Psoas muscle (tissue), 8 donors: ENCODE measurements at places on chromosomes 11 and 22.

- peak; percentile 36 for DNase-seq
These were observed 208.6 kb downstream of the CTTN start for GRCh38 chr11:70606951-70607330.

- no peak for DNase-seq
These were observed 419.2 kb downstream of the BUD13 start for GRCh38 chr11:116353589-116353988.

DNA sequence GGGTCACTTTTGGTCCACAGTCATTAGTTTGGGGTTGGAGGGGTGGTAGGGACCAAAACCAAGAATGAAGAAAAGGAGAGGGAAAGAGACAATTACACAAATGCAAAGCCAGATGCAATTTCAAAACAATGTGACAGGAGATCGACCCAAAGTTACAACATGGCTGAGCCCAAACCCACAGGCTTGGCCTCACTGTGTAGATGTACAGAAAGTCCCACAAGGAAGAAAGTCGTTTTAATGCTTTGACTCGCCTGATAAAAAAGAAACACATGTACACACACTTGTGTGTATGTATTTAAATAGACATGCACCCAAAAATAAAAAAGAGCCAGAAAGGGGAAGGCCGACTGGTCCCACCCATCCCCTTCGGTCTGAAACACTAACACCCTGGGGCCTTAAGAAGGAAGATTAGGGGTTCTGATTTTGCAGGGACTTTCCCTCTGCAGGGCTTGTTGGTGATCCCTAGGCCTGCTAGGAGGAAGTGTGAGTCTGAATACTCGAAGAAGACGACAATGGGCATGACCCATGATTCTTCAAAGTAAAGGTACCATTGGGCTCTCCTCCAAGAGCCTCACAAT lies 104.1 kb downstream of the ETS1 start:
- no peak for DNase-seq

GRCh38 chr11:102426000-102426399 lies 26.6 kb downstream of the TMEM123 start:
- no peak for DNase-seq

DNA sequence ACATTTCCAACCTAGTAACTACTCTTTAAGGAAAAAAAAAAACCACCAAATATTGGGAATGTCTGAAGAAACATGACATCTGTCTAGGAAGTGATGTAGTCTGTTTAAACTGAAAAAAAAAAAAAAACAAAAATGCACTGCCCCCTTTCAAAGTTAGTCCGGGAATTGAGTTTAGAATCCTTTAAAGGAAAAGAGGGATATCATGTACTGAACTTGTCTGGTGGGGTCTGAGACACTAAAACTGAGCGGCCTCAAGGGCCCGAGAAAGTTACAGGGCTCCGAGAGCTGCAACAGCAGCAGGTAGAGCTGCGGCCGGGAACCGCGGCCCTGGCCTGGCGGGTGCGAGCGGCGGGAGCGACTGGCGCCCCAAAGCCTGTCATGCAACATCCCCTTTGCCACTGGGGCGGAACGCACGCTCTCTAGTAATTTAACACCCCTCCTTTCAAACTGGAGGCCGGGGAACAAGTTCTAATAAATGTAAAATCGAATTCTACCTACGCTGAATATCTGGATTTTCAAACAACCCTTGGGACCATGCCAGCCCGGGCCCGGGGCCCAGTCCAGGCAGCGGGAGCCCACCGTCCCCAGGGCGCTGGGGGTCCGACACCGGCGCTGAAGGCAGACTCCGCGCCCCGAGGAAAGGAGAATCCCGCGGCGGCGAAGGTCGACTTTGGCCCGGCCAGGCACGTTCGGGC lies 736 bp downstream of the RDX start:
- peak; percentile 71 for DNase-seq

DNA sequence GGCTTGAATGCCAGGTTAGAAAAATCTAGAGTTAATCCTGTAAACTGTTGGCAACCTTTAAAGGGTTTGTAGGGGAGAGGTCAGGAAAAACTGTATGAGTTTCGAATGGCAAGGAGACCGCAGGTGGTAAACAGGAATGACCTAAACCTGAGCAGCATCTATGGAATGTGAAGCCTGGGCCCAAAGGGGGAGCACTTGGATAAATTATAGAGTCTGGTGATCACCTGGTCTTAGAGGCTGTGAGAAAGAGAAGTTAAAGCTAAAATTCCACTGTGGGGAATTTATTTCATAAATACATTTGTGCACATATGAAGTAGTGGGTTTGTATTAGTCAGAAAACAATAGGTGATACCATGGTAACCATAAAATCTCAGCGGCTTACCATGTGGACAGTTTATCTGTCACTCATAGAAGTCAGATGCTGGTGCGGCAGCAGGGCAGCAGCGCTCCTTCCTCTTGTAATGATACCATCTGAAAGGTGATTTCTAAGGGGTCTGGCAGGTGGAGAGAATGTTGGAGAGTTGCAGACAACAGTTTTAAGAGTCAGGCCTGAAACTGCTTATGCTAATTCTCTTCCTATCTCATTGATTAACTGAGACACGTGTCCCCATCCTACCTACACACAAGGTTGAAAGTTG lies 1104.4 kb upstream of the CCDC90B start:
- DNase-seq: no peak

DNA sequence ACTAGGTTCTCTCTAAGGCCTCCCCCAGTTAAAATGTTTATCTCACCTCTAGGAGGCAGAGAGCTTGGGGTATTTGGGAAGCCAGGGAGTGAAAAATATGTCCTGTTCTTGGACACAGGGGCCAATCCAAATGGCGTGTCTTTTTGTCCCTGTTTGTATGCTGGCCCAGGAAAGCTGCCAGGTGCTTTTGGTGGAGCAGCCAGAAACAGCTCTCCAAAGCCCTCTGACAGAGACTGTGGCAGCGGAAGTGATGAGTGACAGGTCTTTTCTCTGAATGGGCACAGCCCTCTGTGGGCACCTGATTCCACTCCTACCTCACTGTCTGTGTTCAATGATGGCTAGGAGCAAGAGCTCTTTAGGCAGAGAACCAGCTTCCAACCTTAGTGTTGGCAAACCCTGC lies 106.4 kb upstream of the KIRREL3 start:
- DNase-seq: no peak
